ENCODE measurements at places on chromosomes 12 and 14. TPM values are rescaled to one million over a fixed set of nuclear protein-coding genes. Genes with fewer than 3 reads are reported as not detected.

Gene PSMA6
- total RNA-seq, result 181 TPM

Gene AICDA
- not detected for total RNA-seq

GRCh38 chr14:104685216-104685997 lies 4.0 kb upstream of the INF2 start:
- no peak for DNase-seq

DNA sequence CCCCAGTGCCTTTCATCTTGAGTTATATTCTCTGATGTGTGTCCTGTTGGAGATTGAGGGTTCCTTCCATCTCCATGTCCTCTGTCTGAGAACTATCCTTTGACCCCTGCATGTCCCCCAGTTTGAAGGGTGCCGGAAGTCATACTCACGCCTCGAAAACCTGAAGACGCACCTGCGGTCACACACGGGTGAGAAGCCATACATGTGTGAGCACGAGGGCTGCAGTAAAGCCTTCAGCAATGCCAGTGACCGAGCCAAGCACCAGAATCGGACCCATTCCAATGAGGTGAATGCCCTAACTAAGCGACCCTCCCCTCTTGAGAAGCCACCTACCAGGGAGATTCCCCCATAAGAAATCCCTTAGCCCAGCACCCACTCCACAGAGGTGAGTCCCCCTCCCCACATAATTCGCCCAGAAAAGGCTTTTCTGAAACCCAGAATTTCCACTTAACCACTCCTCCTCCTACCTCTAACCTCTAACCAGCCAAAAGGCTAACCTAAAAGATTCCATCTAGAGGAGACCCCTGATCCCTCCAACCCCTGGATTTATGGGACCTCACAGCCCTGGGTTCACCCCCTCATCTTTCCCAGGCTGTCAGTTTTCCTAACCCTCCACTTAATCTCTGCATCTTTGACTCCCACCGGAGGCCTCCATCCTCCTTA lies 7.8 kb downstream of the GLI1 start:
- DNase-seq, result no peak

- no peak for DNase-seq
These were observed 399.8 kb downstream of the RGS6 start for GRCh38 chr14:72332046-72332445.

DNA sequence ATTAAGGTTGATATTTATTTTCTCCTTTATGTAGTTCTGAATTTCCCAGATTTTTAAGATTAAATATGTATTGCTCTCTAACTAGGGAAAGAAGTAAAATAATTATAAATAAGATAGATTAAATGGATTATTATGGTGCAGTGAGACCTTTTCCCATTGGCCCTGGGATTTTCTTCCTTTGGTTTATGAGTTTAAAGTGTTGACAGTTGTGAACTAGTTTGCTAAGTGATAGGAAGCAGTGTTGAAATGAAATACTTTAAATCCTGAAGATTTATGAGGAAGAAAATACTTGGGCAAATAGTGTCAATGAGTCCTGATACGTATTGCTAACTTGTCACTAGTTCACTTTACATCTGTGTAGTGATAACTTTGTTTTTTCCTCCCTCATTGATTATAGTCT lies 188.9 kb downstream of the RAD51B start:
- DNase-seq, result no peak

- DNase-seq, result peak; percentile 40
These were observed 198.3 kb upstream of the CPNE8 start for GRCh38 chr12:39103552-39104165.

Gene TMPO
- total RNA-seq, result 47.7 TPM

DNA sequence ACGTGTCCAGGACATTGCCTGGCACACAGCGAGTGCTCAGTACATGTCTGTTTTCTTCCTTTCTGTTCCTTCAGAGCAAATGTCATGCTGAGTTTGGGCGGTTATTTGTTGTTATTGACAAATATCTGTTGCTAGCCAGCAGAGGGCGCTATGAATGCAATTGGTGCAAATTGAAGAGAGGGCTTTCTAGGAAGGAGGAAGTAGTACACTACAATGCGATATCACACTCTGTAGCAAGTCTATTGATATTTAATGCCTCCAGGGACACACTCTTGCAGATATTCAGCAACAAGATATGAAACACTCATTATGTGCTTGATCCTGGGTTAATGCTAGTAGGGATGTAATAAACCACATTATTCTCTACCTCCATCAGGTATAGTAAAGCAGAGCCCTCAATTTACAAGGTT lies 267.3 kb upstream of the SRRM4 start:
- no peak for DNase-seq

- DNase-seq, result no peak
These were observed 122.8 kb upstream of the CCDC175 start for GRCh38 chr14:59699442-59699841.

GRCh38 chr12:78684419-78684818 lies 180.2 kb upstream of the SYT1 start:
- DNase-seq, result no peak

GRCh38 chr12:27280412-27280811 lies 36.3 kb downstream of the STK38L start:
- no peak for DNase-seq

DNA sequence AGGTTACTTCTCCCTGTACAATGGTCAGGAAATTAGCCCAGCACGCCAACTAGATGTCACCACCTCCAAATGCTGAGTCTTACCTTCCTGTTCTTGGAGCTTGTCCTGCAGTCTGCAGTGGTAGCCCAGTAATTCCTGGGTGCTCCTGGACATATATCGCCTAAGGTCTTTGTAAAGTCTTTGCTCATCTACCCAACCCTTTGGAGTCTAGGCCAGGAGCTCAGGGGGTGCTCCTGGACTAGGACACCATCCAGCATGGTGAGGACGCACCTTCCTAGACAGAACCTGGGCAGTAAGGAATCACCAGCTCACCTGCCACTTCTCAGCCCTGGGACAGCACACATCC lies 569 bp downstream of the SERPINA10 start:
- no peak for DNase-seq

Gene NRL
- 4.7 TPM for total RNA-seq

Measured in prostate gland (tissue), 2 donors.